ENCODE measurements at places on chromosomes 1 and 21.

GRCh38 chr1:45200435-45200834, 6.0 kb downstream of the ZSWIM5 start:
- no peak for DNase-seq

GRCh38 chr1:16187748-16188401, 24.6 kb downstream of the ARHGEF19 start:
- peak; percentile 78 for DNase-seq

- DNase-seq: no peak
These were observed 135.3 kb upstream of the PRMT6 start for GRCh38 chr1:106921186-106921585.

DNA sequence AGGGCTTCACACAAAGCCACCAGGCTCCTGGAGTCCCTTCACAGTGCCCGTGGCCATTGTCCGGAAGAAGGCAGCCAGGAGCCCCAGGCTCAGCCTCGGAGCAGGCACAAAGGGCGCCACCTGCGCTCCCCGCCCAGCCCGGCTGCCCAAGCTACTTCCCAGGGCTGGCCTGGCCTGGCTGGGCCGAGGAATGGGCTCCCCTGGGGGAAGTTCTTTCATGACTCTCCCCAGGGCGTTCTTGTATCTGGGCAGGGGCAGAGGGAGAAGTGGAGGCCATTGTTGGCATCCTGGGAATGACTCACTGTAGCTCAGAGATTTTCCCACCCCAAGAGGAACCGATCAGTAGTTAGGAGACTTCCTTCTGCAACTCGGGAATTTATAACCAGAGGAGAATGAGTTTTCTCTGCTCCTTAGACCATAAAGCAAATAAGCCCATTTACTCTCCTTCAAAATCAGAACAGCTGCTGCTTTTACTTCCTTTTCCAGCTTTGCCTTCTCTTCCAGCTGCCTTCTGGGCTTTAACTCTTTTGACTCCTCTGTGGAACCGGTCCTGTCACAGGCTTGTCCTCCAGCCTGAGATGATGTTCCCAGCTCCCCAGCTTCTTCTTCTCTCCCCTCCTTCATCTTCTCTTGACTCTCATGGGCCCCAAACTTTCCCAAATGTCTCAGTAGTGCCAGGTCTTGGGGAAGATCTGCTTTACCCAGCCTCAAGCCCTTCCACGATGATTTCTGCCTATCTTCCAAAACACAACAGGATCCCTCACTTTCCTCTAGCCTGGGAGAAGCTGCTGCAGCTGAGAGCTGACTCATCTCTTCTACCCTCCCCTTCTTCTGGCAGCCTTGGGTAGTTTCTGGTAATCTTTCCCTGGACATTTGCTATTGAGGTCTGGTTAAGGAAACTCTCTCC, 118.7 kb upstream of the CD34 start:
- DNase-seq: no peak

GRCh38 chr1:56222914-56223540, 356.3 kb downstream of the PLPP3 start:
- no peak for DNase-seq

DNA sequence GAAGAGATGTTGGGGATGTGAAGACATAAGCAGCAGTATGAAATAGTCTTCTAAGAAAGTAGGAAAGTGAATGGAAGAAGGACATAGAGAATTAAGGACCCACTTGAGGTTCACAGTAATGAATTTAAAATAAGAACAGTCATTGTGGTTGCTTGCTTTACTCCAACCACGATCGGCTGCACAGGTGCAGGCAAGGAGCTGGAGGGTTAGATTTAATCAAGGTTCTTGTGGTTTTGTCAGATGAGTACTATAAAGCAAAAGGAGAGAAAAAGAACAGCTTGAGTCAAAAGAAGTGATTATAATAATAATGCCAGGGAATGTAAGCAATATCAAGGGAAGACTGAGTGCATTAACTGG, 46.1 kb upstream of the RBM34 start:
- DNase-seq: peak; percentile 75

DNA sequence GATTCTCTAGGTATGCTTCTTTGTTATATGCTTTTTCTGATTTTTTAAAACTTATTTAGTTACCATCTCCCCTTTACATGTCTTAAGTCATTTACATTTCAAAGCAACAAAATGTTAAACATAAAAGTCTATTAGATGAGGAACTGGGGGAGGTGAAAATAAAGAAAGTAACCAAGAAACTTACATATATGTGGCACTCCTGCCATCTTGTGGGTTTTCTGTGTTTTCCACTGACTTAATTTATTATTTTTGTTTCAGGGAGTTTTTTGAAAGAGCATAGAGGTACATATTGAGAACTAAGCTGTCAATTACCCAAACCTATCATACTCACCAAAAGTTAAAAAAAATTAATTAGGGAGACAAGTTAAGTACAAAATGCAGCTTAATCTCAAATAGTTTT, 1531.1 kb downstream of the MRPL39 start:
- no peak for DNase-seq

- DNase-seq: peak; percentile 74
These were observed 7.7 kb downstream of the ENSA start for GRCh38 chr1:150621497-150622302.

DNA sequence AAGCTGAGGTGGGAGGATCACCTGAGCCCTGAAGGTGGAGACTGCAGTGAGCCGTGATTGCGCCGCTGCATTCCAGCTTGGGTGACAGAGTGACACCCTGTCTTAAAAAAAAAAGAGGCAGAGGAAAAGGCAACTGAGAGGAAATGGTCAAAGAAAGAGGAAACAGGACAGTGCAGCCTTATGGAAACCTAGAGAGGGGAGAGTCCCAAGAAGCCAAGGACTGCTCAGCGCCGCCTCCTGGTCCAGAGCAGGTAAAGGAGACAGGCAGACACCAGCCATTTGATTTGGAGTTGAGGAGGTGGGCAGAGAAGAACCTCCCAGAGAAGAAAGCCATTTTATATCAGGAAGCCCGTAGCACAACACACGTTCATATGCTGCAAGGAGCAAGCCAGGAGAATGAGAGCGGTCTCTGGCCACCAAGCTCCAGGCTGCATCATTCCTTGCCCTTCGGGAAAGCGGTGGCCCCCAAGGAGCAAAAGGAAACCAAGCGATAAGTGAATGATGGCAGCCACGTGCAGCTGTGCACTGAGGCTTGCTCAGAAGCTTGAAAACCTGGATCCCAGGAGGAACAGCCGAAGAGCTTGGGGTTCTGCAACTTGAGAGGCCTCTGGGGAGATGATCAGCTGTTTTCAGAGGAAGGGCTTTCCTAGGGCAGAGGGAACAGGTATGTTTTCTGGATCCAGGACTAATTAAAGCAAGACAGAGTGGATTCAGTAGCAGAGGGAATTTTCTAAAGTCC, 33.7 kb downstream of the LRRC42 start:
- no peak for DNase-seq

DNA sequence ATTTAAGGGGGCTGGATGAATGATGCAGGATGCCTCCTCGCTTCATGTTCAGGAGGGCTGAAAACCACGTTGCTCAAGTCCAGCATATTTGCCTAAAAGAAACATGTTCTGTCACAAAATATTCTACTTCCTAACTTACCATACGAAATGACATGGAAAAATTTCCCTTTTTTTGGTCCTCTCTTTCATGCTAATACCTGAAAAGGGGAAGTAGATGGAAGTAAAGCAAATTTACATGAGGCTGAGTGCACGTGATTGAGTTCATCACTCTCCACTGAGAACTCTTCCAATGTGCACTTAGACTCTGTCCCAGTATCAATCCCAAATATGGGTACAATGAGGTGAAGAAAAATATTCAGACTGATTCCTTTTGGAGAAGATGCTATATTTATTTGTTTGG, 23.0 kb downstream of the XCL2 start:
- no peak for DNase-seq

DNA sequence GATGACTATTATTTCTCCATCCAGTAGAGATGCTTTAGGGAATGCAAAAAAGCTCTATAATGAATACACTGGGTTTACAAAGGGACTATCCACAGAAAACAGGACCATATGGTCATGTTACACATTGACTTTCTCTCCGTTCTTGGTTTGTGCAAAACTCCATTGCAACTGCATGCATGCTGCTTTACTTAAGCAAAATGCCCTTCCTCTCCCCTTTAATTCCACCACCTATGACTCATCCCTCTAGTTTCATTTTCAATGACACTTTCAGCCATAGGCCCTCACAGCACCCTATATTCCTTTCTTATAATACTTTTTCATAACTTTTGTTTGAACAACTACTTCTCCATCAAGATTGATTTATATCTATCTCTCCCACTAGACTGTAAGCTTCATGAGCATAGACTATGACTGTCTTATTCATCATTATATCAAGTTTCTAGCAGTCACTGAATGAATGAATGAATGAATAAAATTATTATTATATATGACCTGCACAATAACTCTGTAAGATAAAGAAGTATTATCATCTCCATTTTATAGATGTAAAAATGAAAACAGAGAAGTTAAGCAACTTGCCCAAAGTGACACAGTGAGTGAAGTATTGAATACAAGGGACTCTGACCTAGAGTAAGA, 248.9 kb downstream of the PLPP3 start:
- DNase-seq: no peak

DNA sequence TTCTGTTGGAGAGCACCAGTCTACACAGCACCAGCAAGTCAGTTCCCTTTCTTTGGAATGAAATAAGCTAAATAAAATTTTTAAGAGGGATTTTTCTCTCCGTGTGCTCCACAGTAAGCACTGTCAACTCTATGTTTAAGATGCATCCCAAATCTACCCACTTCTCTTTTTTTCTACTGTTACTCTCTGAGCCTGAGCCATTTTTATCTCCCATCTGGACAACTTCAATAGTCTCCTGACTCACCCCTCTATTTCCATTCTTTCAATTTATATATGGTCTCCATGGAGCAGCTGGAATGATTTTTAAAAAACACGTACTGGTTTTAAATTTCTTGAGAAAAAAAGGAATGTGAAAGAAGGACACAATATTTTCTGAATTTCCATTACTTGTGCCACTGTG, 24.7 kb upstream of the CCT8 start:
- DNase-seq: no peak

DNA sequence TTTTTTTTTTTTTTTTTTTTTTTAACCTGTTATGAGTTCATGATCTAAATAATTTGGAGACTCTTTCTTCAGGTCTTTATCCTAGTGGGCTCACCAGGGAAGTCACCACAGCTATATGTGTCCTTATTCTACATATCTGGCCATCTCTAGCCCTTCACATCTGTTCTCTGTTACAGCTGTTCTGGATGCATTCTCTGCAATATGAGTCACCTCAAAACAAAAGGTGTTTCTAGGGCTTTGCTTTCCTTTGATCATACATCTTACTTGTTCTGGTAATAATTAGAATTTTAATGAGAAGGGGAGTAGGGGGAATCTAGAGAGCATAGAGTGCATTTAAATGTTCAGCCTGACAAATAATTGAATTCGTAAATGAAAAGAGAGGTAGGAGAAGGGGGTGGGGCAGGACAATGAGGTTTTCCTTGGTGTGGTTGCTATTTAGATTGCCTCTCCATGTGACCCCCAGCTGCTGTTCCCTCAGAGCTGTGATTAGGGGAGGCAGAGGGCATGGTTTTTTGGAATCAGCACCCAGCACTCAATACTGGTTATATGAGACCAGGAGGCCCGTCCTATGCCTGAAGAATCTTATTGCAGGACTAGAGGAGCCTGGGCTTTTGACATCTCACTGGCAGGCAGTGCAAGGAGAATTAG, 8.0 kb downstream of the SYT6 start:
- no peak for DNase-seq

GRCh38 chr1:10530281-10530740, 55.6 kb downstream of the PEX14 start:
- no peak for DNase-seq

- no peak for DNase-seq
These were observed 660 bp downstream of the CD1C start for GRCh38 chr1:158290321-158290844.

DNA sequence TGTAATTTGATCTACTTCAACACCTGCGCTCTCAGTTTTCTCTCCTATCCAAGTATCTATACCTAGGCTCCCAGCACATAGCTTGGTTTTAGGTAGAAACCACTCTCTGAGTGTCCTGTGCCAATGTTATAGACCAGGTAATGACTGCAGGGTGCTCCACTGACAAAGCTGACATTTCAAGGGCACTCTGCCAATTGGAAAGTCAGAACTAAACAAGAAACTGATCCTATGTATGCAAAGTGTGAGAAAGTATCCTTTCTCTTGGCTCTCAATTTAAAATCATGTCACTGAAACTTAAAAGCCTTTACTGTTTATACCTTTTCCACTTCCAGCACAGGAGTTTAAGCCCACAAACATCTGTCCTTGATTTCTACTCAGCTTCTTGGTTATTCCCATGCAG, 45.0 kb upstream of the AIM2 start:
- DNase-seq: no peak

- no peak for DNase-seq
These were observed 499.3 kb downstream of the NEGR1 start for GRCh38 chr1:71783071-71783470.

- no peak for DNase-seq
These were observed 10.4 kb upstream of the ITPKB start for GRCh38 chr1:226749467-226749866.

DNA sequence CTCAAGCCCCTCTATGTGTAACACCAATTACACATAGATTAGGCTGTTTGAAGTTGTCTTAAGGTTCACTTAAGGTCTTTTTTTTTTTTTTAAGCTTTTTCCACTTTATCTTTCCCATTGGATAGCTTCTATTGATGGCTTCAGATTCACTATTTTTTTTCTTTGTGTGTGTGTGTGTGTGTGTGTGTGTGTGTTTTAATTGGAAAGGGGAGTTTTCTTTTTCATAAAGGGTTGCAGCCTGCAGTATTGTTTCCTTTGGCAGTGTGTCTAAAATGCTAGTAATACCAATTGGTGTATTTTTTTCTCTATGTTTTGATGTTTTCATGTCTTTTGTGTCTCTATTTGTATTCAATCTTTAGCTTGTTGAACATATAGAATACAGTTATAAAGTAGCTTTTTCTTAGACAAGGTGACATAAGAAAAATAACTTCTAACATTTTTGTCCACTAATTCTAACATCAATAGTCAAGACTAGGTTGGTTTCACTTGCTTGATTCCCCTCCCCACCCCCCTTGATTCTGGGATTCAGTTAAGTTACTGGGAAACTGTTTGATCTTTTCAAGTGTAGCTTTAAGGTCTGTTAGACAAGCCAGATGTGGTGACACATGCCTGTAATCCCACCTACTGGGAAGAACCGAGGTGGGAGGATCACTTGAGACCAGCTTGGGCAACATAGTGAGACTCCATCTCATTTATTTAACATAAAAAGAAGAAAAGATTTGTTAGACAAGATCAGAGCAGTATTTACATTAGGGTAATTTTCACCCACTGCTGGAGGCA, 21.4 kb downstream of the PRRC2C start:
- DNase-seq: no peak

DNA sequence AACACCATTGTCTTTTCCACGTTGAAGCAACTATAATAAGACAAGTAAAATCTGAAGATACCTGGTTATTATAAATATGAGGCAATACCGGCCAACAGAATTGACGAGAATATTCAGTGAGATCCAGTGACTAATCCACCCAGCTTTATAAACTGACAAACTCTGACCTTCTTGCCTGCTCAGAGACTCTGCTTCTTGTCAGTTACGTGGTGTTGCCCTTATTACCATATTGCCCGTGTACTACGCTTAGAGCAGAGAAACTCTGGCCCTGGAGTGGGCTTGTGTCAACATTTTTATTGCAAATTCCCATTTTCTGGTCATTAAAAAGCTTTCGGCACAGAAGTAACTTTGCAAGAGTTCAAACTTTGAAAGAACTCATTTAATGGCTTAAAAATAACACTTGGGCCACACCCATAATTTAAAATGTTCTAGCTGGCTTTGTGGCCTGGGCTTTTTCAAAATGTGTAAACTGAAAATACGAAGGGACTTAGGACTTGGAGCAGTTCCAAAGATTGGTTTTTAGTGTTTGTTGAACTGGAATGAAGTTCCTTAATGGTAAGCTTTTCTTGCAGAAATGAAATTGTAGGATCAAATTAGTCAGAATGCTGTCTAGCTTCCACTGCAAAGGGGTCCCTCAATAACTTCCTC, 266.2 kb downstream of the LMO4 start:
- DNase-seq: no peak
